T-helper 2 cell treated with Interferon-gamma antibody and Interleukin-4, amounts not matched to agents 5 μg/mL and 100 μg/mL, for 36 hours (primary cell): ENCODE measurements at places on chromosomes 16 and 17.

DNA sequence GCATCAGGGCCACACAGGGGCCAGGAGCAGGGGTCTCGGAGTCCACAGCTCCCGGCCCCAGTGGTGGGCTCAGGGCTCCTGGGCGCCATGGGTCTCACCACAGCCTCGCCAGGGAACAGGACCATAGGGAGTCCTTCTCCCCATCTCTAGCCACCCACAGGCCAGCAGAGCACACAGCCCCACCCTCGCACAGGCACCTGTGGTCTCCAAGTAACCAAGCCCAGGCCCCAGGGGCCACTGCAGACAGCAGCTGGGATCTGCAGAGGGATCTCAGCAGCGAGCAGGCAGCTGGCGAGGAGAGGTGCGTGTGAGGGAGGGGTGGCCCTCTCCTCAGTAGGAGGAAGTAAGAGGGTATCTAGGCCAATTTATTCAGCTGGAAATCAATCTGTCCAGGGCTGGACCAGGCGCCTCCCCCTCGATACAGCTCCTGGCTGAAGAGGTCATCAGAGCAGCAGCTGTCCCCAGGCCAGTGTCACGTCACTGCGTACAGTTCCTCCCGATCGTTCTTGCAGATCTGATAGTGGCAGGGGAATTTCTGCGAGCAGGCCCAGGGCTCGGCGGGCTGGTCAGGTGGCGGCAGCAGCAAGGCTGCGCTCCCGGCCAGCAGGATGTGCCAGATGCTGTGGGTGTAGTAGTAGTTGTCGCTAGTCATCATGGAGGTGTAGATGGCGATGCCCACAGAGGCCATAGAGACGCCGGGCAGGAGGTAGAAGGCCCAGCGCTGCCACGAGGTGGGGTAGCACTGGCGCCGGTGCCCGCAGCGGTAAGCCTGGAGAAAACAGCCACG lies 1.4 kb upstream of the MRPL28 start:
- DNase-seq, result no peak

GRCh38 chr17:82939621-82940135 lies 99.9 kb upstream of the ZNF750 start:
- DNase-seq, result no peak

DNA sequence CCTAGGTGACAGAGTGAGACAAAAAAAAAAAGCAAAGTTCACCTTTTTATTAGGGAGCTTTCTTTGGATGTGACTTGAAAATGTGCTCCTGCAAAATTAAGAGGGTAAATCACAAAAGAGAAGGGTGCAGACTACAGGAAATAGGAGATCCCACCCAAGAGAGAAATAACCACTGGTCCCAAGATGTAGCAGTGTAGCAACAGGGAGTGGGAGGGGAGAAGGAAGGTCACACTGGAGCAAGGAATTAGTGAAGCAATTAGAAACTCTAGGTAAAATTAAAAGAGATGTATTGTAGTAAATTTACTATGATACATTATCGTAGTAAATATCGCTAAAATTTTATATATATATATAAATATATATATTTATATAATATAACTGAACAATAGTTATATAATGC lies 12.3 kb upstream of the SPN start:
- no peak for DNase-seq

- DNase-seq, result peak; percentile 67
Measured at GRCh38 chr16:28140788-28141618, 70.8 kb downstream of the XPO6 start.

DNA sequence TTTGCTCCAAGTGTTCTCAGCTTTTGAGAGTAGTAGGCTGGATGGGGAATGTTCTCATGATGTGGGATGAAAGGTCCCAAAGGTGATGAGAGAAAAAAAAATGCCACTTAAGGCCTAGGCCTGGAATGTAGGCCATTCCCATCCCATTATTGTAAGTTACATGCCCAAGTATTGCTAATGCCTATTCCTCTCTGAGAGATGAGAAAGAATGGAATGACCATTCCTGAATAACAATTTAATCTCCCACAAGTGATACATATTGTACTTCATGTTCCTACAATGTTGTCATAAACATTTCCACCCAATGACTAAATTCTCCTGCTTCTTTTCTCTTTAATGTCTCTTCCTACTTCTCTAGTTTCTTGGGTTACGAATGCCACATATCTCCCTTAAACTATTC lies 102.8 kb upstream of the KCNJ16 start:
- DNase-seq, result no peak
